ENCODE measurements at places on chromosomes 3 and 15.

DNA sequence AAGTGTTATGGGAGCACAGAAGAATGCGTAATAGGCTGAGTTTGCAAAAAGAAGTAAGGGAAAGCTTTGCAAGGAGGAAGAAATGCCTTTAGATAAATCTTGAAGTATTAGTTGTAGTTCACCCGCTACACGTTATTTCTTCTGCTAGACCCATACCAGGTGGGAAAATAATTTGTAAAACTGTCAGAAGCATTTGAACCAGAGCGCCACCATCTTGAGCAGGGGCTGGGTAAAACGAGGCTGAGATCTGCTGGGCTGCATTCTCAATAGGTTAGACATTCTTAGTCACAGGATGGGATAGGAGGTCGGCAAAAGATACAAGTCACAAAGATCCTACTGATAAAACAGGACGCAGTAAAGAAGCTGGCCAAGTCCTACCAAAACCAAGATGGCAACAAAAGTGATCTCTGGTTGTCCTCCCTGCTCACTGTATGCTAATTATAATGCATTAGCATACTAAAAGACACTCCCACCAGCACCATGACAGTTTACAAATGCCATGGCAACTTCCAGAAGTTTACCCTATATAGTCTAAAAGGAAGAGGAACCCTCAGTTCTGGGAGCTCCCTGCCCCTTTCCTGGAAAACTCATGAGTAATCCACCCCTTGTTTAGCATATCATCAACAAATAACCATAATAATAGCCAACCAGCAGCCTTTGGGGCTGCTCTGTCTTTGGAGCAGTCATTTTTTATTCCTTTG lies 50.0 kb upstream of the ZNF280D start:
- DNase-seq = no peak

- DNase-seq = no peak
These were observed 87.5 kb upstream of the ATP13A5 start for GRCh38 chr3:193465992-193466608.

DNA sequence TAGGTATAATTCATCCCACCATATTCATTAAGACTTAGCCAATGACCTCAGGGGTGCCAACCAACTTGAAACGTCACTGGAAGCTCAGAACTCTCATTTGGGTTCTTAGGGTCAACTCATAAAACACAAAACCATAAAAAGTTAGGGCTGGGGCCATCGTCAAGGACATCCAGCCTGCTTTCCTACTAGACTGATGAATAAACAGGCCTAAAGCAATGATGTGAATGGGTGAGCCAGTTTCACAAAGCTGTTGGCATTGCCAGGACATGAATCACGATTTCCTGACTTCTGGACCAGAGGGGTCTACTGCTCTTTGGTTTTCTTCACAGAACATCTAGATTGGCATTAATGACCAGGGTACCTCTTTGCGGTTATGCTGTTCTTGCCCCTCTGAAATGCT lies 64.7 kb downstream of the EOMES start:
- DNase-seq = no peak

GRCh38 chr3:149209431-149209830 lies 12.2 kb downstream of the CP start:
- DNase-seq = no peak

DNA sequence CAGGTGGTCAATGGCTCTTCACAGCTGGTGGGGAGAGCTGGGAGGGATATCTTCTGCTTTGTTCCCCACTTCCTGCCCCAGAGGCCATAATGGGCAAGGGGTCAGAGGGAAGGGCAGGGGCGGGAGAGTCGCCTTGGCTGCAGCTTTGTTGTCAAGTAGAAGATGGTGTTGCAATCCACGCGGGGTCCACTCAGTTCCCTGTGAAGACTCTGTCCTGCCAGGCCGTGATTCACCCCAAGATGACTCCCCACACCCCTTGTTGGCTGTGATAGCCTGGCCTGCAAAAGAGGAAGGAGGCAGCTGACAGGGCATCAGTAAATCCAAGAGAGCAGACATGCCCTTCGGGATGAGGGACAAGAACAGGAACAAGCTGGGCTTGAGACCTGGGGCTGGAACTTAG lies 6.9 kb downstream of the GALNT15 start:
- peak; percentile 54 for DNase-seq

DNA sequence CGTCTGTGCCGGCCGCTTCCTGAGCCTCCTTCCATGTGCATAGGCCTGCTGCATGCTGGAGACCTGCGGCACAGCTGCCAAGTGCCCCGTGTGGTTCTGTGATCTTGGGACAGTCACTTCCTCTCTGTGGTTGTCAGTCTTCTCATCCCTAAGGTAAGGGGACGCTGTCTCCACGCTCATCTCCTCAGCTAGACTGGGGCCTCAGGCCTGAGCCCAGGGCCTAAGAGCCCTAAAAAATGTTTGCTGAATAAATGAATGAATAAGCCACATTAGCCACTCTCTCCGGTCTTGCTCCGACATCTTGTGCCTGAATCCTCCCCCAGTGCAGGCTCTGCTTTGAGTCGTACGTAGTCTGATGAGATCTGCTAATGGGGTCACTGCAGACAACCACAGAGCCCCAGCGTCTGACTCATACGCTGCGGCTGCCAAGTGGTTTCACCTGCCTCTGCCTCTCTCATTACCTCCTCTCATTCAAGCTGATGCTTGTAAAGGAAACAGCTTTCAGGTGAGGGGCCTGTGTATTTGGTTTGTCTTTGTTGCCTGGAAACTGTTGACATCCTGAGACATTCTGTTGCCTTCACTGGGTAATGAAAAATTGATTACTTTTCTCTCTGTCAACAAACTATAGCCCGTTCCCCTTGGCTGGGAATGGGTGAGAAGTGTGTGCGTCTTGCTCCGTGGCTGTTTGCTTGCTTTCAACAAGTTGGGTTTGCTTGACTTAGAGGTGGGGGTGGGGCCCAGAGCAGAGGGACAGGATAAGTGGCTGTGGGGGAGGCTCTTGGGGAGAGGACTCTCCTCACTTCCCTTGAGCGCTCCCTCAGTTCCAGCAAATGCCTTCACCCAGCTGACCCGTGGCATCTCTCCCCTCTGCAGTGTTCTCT lies 15.9 kb downstream of the RPLP1 start:
- DNase-seq = peak; percentile 18

- DNase-seq = no peak
These were observed 58.9 kb upstream of the GOLGA8J start for GRCh38 chr15:30023798-30024295.

GRCh38 chr3:6417174-6417573 lies 443.7 kb upstream of the GRM7 start:
- DNase-seq = no peak

- DNase-seq = no peak
These were observed 3.3 kb upstream of the RNF13 start for GRCh38 chr3:149809699-149810098.

- no peak for DNase-seq
These were observed 23.1 kb downstream of the BHLHE40 start for GRCh38 chr3:5002174-5002870.

- no peak for DNase-seq
These were observed 17.4 kb upstream of the SHF start for GRCh38 chr15:45205192-45205591.

- no peak for DNase-seq
These were observed 12.7 kb upstream of the SNTN start for GRCh38 chr3:63639806-63640205.

DNA sequence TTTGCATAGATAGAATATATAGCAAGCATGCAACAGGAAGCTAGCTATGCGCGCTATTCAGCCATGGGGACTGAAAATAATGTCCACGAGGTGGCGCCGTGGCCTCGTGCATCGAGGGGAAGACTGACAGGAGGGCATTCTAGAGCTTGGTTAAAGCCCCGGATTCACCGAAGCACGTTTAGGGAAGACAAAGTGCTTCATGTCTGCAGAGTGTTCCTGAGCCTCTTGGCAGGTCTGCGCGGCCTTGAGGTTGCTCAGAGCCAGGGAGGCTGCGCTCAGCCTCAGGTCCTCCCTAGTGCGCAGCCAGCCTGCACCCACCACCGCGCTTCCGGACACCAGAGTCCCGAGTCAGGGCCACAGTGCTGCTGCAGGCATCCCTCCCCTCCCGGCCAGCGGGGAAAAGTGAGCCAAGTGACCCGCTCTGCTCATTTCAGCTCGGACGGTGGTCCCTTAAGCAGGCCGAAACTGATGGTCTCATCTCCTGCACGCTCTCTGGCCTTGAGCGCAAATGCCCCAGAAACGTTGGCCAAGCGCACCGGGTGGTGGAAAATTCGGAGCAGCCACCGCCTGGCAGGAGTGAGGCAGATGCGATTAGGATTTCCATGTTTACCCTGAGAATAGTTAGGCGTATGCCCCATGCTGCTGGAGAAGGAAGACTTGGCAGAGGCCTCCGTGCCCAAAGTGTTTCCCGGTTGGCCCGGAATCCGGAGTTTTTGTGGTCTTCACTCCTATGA lies 24.8 kb downstream of the GABRA5 start:
- DNase-seq = no peak
